Left ventricle myocardium inferior (tissue), 1 donor: ENCODE measurements at places on chromosomes 16 and 17.

DNA sequence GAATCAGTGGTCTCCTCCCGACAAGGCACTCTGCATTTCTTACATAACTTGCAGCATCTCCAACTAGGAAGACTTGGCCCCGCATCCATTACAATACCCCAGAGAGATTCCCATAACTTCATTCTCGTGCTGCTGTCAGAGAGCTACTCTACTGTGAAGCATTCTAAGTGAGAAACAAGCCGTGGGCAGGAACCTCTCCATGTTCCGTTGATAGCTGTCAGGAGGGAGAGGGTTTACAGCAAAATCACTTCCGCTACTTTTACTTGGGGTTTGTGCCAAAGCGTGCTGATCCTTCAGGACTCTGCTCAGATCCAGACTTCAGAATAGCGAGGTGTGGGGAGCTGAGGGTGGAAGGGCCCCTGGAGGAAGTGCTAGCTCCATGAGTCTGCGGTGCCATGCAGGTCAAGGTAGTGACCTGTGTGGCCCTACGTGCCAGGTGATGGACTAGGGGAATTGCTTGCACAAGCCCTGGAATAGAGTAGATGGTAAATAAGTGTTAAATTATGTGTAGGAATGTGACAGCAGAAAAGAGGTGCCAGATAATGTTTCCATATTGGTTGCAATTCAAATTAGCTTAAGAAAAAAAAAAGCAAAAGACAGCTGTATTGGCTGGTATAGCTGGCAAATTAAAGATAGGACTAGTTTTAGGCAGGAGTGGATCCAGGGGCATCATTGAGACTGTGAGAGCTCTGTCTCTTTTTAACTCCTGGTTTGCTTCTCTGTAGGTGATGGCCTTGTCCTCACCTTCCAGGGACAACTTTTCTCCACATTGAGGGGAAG lies 358.5 kb upstream of the ERCC4 start:
- DNase-seq: no peak

DNA sequence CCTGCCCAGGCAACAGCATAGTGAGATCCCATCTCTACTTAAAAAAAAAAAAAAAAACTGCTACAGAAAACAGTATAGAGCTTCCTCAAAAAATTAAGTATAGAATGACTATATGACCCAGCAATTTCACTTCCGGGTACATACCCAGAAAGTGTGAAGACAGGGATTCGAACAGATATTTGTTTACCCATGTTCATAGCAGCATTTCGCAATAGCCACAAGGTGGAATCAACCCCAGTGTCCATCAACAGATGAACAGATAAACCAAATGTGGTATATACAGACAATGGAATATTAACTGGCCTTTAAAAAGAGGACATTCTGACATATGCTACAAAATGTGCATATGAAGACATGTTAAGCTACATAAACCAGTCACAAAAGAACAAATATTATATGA lies 95.5 kb downstream of the CHD9NB start:
- DNase-seq: no peak

DNA sequence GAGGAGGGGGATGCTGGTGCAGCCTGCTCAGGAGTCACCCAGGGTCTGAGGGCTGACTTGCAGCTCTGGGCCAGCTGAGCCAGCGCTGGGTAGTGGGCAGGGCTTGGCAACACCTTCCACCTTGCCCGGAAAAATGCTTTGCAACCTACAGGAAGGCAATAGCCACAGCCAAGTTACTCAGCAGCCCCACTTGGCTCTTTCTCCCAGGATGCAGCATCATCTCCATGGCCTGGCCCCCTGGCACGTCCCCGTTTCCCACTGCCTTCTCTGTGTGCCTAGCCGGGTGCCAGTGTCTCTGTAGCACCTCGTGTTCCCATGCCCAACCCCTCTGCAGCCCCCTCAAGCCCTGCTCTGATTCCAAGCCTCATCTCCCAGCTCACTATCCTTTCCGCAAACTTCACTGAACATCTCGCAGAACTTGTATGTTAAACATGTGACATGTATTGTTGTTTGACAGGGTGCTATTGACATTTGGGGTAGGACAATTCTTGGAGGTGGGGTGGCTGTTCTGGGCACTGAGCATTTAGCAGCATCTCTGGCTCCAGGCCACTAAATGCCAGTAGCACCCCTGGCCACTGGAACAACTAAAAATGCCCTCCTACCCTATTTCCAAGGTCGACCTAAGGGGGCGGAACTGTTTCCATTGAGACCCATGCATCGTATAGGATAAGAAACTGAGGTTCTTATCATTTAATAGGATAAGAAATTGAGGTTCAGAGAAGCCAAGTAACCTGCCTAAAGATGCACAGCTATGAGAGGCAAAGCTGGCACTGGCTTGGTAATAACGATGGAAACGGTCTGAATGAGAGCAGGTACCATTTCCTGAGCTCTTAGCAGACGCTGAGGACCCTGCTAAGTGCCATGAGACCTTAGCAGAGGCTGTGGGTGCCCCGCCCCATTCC lies 12.2 kb downstream of the DEXI start:
- DNase-seq: no peak

DNA sequence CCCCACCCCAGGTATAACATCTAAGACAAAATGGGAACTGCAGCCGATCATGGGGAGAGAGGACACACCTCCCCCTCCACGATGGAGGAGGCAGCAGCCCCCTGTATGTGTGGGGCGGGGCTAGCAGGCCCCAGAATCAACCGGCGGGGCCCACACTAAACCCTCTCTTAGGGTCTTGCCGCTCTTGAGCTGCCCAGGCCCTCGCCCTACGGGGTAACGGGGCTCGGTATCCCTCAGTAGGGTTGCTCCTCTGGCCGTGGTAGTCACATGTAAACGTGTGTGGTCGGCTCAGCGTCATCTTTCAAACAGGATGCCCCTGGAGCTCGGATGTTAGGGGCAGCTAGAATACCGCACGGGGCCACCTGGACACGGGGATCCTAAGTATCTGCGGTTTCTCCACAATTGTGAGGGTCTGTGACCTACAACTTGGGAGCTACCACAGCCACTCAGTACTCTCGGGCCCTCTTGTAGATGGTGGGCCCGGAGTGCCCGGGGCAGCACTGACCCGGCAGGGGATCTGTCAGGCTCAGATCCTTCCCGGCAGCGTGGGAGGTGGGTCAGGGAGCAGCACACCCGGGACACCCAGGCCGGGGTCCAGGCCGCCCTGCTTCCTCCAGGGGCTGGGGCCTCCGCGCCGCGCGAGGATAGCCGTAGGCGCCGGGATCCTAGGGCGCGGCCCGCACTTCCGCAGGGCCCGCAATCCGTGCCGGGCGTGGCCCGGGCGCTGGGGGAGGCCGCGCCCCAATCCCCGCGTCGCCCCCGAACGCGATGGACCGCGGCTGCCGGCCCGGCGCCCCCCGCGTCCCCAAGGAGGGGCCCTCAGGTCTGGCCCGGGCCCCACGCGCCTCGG lies 781 bp downstream of the ARHGDIA start:
- DNase-seq: no peak

DNA sequence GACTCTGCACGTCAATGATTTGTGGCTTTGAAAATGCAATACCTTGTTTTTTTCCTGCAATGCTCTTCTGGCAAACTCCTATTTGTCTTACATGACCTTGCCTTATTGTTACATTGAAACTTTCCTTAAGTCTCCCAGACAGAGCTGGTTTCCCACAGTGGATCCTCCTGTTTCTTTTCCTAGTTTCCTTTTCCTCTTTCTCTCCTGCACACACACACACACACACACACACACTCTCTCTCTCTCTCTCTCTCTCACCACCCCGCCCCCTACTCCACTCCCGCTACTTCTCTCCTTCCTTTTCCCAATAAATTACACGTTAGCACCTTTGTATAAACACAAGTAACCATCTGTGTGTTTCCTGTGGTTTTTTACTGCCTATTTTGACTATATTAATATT lies 2.3 kb downstream of the ORC6 start:
- DNase-seq: no peak

- no peak for DNase-seq
Observed at GRCh38 chr16:72768591-72768990, 279.3 kb downstream of the ZFHX3 start.

GRCh38 chr17:61007980-61008379 lies 330.3 kb downstream of the BCAS3 start:
- DNase-seq: no peak

- DNase-seq: no peak
Observed at GRCh38 chr16:30149250-30149930, 26.4 kb upstream of the MAPK3 start.

DNA sequence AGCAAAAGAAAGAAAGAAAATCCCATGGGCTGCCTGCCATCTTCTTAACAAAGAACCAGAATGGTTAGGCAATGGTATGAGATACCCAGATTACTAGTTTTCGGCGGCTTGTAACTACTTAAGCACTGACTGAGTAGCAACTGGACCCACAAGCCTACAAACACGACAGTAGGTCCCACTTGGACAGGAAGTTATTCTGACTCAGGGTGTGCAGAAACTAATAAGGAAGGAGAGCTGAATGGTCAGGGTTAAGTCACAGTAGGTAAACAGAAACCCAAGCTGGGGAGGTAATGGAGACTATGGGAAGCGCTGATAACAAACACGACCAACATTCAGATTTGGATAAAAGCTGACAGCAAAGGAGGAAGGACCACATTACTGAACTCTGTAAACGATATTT lies 10.4 kb upstream of the HLF start:
- no peak for DNase-seq

GRCh38 chr16:19110537-19111360 lies 3.0 kb upstream of the ITPRIPL2 start:
- DNase-seq: no peak

GRCh38 chr17:17787568-17787967 lies 49.2 kb downstream of the SREBF1 start:
- no peak for DNase-seq

- peak; percentile 19 for DNase-seq
Observed at GRCh38 chr17:44556166-44556831, 985 bp upstream of the FZD2 start.

DNA sequence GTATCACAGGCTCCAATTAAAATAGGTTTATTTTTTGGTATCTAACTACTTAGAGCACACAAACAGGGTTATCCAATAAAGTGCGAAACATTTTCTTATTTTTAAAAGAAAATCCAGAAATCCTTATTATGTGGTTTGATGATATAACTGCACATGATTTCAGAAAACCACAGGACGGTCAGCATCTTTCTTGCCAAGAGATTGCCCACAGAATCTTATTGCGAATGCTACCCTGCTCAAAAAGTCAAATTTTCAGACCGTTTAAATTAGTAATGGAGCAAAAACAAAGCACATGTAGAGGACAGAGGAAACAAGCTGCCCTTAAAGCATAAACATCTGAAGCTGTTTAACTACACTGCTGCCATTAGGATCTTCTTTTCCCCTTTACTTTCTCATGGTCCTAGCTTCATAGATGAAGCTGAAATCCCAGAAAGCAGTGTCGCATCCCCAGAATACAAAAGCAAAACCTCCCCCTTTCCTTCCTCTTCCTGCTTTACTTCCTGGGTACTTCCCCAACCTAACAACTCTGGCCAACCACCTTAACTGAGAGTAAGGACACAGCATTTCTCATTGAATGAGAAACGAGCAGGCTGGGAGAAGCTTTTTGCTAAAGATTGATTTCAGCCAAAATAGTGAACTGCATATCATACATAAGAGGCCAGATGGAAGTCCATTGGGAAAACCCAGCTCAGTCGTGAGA lies 43.7 kb downstream of the CMTM4 start:
- no peak for DNase-seq

- peak; percentile 76 for DNase-seq
Observed at GRCh38 chr17:49514071-49514721, 19.1 kb downstream of the NGFR start.

DNA sequence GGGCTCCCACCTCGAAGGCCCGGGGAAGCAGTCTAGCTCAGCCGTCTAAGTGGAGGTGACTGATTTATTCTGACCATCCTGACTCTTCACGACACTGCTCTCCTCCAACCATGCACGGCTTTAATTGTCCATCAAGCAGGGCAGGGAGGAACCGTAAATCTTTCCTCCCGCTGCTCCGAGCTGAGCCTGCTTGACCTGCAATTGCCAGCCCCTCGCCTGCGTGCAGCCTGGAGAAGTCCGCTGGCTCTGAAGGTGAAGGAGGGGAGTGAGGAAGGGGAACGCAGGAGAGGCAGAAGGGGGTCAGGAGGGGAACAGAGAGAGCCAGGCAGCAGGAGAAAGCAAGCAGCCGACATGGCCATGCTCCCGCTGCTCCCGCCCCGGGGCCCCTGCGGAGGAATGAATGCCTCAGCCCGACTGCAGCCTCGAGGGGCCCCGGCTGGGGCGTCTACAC lies 10.1 kb downstream of the RBFOX3 start:
- DNase-seq: no peak

GRCh38 chr17:61015966-61016365 lies 338.3 kb downstream of the BCAS3 start:
- no peak for DNase-seq

GRCh38 chr17:17112628-17113200 lies 70.5 kb downstream of the MPRIP start:
- DNase-seq: peak; percentile 9

GRCh38 chr17:32357615-32358014 lies 7.7 kb downstream of the ZNF207 start:
- DNase-seq: no peak

DNA sequence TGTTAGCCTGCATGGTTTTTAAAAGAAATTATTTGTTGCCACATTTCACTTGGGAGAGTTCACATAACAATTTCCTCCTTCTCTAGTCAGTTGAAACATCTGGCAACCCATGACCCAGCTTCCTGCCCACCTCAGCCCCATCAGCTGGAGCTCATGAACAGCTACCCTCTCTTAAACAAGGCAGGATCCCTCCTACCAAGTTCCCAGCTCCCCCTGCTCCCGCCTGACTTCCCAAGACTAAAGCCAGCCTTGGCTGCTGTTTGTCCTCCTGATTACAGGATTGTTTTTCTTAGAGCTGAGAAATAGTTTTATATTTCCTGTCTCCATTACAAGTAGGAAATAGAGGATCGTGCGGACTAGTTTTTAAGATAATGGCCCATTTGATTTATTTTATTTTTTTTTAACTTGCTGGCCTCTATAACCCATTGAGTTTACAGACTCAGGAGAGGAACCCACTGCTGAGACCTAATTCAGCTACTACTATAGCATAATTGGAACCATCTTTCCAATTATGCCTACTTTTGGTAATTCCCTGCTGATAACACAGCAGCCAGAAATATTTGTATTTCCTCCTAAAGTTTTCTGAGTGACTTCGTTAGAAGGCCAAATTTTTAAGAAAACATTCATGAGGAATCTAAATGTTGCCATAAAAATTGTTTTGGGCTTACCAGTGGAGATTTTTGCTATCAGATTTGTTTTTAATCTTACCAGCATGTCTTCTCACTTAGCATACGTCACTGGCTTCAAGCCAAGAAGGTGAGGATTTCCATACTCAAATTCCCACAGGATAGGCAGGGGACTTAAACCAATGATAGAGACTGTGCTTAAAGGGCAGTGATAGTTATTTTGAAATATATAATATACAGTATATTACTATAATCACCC lies 90.0 kb downstream of the ELAC2 start:
- DNase-seq: peak; percentile 20
